Stomach (tissue), 19 donors: ENCODE measurements at places on chromosomes 4 and X. TPM values are rescaled to one million over a fixed set of nuclear protein-coding genes. Genes with fewer than 3 reads are reported as not detected.

GRCh38 chr4:39609454-39609931, 29.2 kb downstream of the SMIM14 start:
- H3K36me3 ChIP-seq: peaks cover 38% of the 10 kb centered on the region
- peaks cover 47% of the 10 kb centered on the region for H3K4me1 ChIP-seq

GRCh38 chrX:74449322-74449936, 28.1 kb downstream of the SLC16A2 start:
- no peak overlapping the region for H3K27ac ChIP-seq
- peaks cover 3% of the 10 kb centered on the region for H3K4me1 ChIP-seq
- peak; percentile 38 for DNase-seq
- H3K36me3 ChIP-seq: no peaks in the 10 kb centered on the region

- H3K27me3 ChIP-seq: no peaks in the 10 kb centered on the region
- H3K4me1 ChIP-seq: peaks cover 6% of the 10 kb centered on the region
- H3K4me3 ChIP-seq: no peak overlapping the region
- no peak overlapping the region for H3K27ac ChIP-seq
Measured at GRCh38 chr4:123297836-123298235, 98.8 kb upstream of the SPRY1 start.

DNA sequence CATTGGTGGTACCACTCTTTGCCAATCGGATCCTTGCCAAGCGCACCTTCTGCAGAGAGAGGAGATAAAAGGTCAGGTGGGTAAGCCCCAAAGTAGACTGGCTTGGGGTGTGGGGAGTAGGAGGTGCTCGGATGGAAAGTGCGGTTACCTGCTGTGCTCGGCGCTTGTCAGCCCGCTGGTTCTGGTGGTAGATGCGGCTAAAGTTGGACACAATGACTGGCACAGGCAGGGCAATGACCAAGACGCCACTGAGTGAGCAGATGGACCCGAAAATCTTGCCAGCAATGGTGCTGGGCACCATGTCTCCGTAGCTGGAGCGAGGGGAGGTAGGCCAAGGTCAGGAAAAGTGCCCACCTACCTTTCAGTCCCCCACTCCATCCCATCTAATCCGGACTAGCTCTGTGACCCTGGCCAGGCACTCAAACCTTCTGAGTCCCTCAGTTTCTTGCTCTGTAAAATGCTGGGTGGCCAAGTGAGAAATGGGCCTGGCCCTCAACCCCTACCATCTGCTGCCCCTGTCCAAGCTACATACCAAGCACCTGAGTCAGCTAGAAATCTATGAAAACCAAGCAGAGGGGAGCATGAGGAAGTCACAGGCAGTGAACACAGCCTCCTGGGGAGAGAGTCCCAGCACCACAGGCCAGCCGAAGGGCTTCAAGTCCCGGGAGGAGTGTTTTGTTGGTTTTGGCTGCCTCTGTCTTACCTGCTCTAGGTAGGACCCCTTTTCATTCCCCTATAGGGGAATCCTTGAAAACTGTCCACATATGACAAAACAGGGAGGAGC, 4.7 kb downstream of the KCND1 start:
- H3K36me3 ChIP-seq: no peaks in the 10 kb centered on the region
- no peaks in the 10 kb centered on the region for H3K27me3 ChIP-seq
- H3K4me3 ChIP-seq: no peak overlapping the region
- no peak overlapping the region for H3K27ac ChIP-seq

GRCh38 chrX:134807039-134807729, 148.9 kb upstream of the PLAC1 start:
- H3K4me3 ChIP-seq: peak overlapping the region; percentile 60
- H3K27ac ChIP-seq: peak overlapping the region; percentile 90
- no peaks in the 10 kb centered on the region for H3K36me3 ChIP-seq
- DNase-seq: peak; percentile 98

DNA sequence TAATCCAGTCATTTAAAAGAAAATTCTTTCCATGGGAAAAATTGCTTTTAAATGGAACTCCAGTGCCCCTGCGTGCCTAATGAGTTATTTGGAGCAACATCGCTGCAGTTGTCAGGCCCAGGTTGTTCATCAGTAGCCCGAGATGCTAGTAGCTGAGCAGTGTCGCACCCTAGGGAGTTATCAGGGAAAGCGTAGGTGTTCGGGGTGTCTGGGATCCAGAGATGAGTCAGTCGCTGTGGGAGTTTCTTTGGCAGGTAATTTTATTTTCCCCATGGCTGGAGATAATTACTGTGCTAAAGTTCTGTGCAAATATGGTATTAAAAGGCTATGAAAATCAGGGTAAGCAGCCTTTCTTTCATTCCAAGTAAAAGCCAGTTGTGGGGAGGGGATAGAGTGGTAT, 49.4 kb downstream of the ANXA3 start:
- peaks cover 85% of the 10 kb centered on the region for H3K36me3 ChIP-seq
- DNase-seq: no peak
- H3K27ac ChIP-seq: no peak overlapping the region
- H3K4me1 ChIP-seq: no peaks in the 10 kb centered on the region

Gene NDST4
- total RNA-seq: 0.45 TPM

Gene HEPH
- total RNA-seq: 11.4 TPM

DNA sequence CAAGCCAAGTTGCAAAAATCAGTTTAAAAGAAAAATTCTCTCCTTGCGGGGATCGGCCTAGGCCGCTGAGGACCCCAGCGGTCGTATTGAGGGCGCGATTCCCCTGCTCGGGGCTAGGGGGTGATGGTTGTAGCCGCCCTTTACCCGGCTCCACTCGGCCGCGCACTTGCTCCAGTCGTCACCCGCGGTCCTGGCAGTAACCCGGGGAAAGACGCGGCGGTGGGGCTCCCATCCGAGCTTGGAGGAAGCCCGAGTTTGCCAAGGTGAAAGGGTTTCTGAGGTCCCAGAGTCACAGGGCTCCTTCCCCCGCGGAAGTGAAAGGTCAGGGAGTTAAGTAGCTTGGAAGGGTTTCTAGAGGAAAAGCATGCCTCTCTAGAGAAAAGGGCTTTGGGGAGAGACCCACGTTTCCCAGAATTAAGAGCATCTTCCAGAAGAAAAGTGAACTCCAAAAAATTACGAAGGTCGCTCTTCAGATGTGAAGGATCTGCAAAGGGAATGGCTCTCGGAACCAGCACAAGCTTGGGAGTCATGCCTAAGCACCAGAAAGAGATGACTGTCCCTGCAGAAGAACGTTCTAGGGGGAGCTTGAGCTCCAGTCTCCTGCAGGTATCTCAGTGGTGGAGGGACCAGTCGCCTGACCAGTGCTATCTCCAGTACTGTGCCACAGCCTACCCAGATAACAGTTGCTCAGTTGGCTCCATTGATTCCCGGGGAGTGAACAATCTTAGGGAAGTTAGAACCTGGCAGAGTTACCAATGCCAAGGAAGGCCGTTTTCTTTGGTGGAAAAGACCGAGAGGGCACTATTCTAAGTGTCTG, 875 bp downstream of the LAP3 start:
- H3K4me3 ChIP-seq: peak overlapping the region; percentile 69
- peak; percentile 65 for DNase-seq
- peak overlapping the region; percentile 95 for H3K27ac ChIP-seq
- H3K36me3 ChIP-seq: peaks cover 13% of the 10 kb centered on the region

GRCh38 chr4:43682551-43682950, 766.1 kb downstream of the KCTD8 start:
- DNase-seq: no peak
- no peaks in the 10 kb centered on the region for H3K4me1 ChIP-seq
- H3K36me3 ChIP-seq: no peaks in the 10 kb centered on the region
- no peak overlapping the region for H3K4me3 ChIP-seq
- no peaks in the 10 kb centered on the region for H3K27me3 ChIP-seq

- H3K4me3 ChIP-seq: no peak overlapping the region
- no peaks in the 10 kb centered on the region for H3K27me3 ChIP-seq
- DNase-seq: no peak
- H3K4me1 ChIP-seq: no peaks in the 10 kb centered on the region
- H3K27ac ChIP-seq: no peak overlapping the region
Measured at GRCh38 chr4:84573385-84574068, 9.4 kb upstream of the CDS1 start.
